CD8-positive, alpha-beta memory T cell (primary cell): ENCODE measurements at places on chromosomes 2 and 18.

GRCh38 chr2:84515788-84516187, 510 bp upstream of the DNAH6 start:
- DNase-seq: no peak

- no peak for DNase-seq
Observed at GRCh38 chr2:58130238-58130637, 83.6 kb downstream of the VRK2 start.

GRCh38 chr2:31440764-31441163, 26.2 kb upstream of the XDH start:
- DNase-seq: no peak

- DNase-seq: no peak
Observed at GRCh38 chr2:157838442-157839161, 37.5 kb downstream of the ACVR1 start.

DNA sequence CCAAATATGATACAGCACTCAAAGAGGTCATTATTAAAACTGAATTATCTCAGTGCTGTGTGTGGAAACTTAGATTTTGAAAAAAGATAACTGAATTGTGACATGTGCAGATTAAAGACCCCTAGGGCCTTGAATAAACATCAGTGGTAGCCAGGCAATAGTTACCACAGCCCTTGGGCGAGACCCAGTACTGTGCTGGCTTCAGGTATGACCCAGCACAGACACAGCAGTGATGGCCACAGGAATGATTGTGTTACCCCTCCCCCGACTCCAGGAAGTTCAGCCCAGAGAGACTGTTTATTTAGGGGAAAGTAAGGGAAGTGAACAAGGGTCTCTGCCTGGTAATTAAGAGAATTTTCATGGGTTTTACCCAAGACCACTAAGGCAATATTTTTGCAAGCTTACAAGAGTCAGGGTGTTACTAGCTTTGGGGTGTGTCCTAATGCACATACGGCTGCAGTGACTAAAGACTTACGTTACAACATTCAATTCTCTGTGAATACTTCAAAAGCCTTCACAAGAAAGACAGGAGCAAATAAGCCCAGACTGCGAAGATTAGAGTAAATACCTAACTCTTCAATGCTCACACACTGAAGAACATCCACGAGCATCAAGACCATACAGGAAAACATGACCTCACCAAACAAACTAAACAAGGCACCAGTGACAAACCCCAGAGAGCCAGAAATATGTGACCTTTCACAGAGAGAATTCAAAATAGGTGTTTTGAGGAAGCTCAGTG, 28.2 kb upstream of the ITGAV start:
- DNase-seq: no peak

GRCh38 chr18:69265656-69266055, 135.0 kb upstream of the DOK6 start:
- no peak for DNase-seq

- DNase-seq: no peak
Observed at GRCh38 chr2:224999754-225000153, 42.5 kb downstream of the DOCK10 start.

DNA sequence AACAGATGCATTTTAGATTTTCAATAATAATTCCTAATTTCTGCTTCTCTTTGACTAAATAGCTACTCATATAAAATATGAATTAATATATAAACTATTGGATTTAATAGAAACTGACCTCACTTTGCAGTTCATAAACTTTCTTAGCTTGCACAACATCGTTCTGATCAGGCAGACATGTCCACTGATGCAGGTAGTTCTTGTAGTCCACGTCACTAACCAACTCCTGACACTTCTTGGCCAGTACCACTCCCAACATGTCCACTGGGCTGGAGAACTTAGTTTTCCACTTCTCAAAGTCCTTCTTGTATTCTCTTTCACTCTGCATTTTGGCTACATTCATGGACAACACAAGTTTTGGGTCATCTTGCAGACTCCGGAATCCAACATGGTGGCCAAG, 83.8 kb downstream of the NEB start:
- no peak for DNase-seq

GRCh38 chr2:67839668-67840067, 223.1 kb downstream of the C1D start:
- DNase-seq: no peak

GRCh38 chr2:229335877-229336346, 64.8 kb upstream of the PID1 start:
- no peak for DNase-seq

DNA sequence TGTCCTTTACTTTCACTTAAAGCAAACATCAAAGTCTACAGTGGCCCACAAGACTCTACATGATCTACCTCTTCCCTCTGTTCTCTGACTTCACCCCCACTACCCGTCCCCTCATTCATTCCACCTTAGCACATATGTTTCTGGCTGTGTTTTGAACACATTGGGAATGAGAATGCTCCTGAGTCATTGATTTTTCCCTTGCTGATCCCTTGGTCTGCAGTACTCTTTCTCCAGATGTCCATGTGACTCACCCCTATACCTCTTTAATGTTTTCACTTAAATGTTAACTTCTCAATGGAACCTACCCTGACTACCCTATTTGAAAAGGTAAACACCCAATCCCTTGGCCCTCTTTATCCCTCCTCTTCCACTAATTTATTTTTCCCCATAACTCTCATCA, 30.7 kb upstream of the FRZB start:
- no peak for DNase-seq

DNA sequence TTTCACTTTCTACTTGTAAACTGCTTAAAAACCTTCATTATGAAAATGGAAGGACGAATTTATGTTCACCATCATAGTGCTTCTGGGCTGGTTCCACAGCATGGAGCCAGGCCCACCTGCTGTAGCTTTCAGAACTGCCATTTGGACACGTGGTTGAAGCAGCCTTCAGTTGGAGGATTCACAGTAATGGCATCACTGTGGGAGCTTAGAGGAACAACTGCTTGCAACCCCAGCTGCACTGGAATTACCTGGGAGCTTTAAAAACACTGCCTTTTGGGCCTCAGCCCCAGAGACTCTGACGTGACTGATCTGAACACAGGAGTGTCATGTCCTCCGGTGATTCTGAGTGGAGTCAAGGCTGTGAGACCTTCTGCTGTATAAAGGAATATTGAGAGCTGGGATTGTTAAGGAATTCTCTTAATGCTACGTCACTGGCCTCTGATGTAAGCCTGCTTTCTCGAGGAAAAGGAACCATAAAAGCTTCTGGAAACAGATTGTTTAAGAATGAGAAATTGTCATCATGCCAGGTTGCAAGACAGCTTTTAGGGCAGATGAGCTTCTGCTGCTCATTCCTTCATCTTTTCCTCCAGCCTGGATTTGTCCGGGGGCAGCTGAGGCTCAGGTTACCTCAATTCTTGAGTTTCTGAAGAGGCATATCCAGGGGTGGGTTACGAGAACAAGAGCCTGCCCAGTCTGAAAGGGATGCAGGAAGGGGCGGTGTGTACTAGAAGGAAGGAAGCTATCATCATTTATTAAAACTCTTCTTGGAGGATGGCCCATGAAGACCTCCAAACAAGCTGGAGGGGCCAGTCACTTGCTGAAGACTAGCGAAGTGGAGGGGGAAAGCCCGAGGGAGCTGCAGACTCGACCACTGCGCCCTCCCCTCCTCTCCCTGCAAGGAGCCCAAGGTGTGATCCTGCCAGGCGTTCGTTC, 1.3 kb upstream of the IL1R1 start:
- no peak for DNase-seq

- no peak for DNase-seq
Observed at GRCh38 chr2:238129166-238130010, 9.1 kb upstream of the KLHL30 start.

DNA sequence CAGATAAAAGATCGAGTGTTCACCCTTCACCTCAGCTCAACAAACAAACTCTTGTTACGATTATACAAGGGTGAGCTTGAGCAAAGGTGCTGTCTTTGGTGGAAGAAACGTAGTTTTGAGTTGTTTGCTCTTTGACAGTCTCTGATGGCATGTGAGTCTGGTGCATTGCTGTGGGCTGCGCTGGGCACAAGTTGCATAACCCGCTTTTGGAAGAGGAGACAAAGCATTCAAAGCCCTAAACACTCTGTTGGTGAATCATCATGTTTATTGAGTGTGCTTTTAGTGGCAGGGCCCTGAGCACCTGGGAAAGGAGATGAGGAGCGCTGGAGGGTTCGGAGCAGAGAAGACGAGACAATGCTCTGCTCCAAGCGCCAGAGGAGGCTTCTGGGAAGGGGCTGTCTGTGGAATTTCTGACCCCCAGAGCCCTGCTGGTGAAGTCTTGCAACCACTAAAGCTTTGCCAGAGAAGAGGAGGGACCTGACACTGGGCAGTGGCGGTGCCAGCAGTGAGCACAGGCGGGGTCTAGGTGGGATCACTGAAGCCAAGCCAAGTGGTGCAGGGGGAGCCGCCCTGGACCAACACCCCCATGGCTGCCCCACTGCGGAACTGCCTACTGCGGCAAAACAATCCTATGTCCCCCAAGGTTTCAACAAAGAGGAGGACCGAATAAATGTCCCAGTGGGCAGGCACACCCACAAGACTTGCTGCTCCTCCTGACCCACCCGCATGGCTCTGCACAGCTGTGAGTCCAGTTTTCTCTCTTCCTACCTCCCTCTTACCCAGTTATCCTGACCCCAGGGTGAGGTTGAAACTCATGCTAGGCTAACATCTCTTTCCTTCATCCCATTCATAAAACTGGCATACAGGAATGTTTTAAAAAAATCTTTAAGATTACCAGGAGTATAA, 64.0 kb downstream of the TNFRSF11A start:
- DNase-seq: no peak

GRCh38 chr18:78221496-78221895, 758.1 kb upstream of the SALL3 start:
- no peak for DNase-seq

- DNase-seq: no peak
Observed at GRCh38 chr2:241088376-241088775, 13.7 kb downstream of the MTERF4 start.

DNA sequence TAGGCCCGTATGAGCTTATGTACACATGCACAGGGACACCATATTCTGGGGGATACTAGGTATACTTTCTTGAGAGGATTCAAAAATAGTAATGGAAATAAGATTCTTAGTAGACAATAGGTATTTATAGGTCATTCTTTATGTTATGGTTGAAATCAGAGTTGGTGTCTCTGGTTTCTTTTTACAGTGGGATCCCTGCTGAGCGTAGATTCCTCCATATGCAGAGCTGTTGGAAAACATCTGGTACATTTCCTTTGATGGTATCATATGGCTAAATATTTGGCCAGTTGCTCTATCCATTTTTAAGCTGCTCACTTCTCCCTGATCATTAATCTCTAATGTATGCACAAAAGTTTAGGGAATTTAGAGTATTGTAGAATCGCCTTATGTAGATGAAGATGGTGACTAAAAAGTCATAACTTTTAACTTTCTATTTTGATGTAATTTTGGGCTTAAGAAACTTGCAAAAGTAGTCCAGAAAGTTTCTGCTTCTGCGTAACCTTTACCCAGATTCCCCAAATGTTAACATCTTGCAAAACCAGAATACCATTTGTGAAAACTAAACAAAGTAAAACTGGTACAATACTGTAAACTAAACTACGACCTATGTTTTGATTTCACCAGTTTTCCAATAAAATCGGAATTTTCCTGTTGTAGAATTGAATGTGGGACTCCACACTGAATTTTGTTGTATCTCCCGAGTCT, 5.4 kb downstream of the ARHGAP28 start:
- no peak for DNase-seq

DNA sequence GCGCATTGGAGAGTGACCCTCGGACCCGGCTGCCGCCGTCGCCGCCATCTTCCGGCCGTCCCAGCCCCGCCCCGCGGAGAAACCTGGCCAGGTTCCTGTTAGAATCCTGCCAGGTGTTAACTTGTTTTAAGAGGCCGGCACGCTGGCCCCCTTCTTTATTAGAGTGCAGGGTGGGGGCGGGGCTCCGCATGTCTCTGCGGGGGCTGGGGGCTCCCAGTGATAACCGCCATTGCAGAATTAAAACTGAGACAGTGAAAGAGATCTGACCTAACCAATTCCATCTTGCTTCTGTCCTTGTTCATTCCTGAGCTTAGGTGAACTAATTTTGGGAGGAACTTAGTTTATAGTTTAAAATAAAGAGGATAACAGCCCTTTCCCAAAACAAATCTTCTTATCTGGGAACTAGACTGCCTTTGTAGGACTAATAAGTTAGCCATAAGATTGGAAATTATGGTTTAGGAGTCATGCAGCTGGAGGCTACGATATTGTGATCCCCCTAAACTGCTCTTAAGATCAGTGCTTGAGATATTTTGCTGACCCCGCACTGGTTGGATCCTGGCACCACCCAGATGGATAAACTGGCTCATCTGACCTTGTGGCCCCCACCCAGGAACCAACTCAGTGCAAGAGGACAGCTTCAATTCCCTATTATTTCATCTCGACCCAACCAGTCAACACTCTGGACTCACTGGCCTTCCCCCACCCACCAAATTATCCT, 543 bp upstream of the STARD7 start:
- no peak for DNase-seq
